ENCODE measurements at places on chromosomes 4 and X.

DNA sequence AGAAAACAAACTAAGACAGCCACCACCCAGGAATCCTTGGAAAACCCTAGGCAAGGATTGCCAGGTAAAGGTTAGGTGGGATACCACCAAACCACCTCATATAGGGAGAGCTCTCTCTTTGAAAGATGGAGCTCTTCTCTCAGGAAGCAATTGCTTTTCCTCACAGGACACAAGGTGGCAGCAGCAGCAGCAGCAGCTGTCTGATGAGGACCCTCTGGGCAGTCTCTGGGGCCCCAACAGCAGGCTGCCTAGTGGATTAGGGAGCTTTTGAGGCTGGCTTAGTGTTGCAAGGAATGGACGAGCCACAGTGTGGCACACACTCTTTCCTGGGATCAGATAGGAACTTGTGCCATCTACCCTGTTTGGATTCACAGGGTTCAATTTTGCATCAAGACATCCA, 41.4 kb upstream of the CHRDL1 start:
- H3K36me3 ChIP-seq, result no peaks in the 10 kb centered on the region
- H3K4me1 ChIP-seq, result no peaks in the 10 kb centered on the region
- H3K27ac ChIP-seq, result no peak overlapping the region
- no peak overlapping the region for H3K4me3 ChIP-seq

DNA sequence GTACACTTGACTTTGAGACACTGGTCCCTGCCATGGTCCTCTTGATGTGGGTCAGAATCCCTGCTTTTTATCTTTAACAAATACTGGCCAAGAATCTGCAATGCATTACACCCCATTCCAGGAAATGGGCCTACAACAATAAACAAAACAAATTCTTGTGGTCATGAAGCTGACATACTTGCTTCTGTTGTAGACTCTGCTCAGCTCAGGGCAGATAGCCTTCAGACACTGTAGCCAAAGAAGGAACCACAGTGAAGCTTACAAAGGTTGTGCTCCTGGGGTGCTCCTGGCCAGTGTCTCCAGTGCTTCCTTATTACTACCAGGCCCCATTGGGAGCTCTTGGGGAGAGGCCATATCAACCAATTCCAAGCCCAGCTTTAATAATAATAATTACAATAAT, 21.8 kb downstream of the KIAA1210 start:
- H3K4me1 ChIP-seq, result no peaks in the 10 kb centered on the region
- no peaks in the 10 kb centered on the region for H3K36me3 ChIP-seq
- peaks cover 6% of the 10 kb centered on the region for H3K27me3 ChIP-seq
- H3K4me3 ChIP-seq, result no peak overlapping the region

DNA sequence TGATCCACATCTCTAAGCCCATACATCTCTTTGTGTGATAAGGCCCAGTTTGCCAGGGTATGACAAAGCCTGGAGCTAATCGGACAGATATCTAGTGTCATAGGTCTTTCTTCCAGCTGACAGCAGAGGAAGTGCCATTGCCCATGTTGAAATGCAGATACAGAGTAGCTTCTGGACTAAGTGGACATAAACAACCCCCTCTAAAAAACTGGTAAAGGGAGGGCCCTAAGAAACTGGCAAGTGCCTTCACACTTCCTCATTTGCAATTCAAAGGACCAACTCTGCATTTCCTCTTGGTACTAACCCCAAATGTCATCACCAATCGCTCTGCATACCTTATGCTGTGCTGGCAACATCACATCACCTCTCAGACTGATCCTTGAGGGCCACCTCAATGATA, 20.8 kb downstream of the ARHGEF6 start:
- no peak for DNase-seq
- H3K4me3 ChIP-seq, result no peak overlapping the region
- no peaks in the 10 kb centered on the region for H3K4me1 ChIP-seq

DNA sequence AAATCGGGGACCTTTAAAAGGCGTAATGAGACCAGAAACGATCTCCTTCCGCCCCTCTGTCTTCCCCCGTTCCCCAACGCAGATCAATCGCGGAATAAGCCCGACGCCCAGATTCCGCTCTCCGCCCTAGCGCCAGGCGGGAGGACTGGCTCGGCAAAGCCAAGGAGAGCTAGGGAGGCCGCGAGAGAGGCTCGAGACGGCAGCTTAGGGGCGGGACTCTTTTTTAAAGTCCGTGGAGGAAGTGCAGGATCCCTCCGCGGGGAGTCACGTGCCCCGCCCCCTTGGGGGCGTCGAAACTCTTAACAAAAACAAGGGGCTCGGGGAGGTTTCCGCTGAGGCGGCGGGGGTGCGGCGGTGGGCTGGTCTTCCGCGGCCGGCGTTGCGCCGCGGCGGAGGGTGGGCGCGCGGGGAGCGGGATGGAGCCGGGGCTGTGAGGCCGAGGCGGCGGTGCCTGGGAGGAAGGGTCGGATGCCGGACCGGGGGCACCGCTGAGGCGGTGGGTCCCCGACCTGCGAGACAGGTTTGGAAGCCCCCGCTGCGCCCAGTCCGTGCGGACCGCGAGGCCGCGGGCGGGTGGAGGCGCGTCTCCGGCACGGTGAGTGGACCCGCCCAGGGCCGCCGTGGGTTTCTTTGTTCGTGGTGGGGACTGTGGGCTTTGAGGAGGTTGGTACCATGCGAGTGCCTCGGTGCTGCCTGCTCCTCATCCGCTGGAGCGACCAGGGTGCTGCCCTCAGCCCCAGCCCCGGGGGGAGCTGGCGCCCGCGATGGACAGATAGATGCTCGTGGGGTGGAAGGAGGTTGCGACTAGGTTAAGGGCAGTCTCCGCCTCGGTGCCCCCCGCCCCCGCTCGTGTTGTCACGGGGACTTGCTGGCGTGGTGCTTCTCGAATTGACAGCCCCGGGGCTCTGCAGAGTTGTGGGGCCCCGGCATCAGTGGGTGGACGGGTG, at the start of gene CCNG2:
Gene CCNG2, plus strand, starts transcription at position 296 of the 947 bp plus-strand sequence. CDS start 1,326 bp downstream, outside the sequence.
- peak; percentile 94 for DNase-seq
- H3K4me3 ChIP-seq, result peak within 1 kb of the TSS; percentile 92
- H3K27me3 ChIP-seq, result no peaks in the 10 kb centered on the region
- H3K27ac ChIP-seq, result peak within 1 kb of the TSS; percentile 97
- H3K4me1 ChIP-seq, result peaks cover 28% of the 10 kb centered on the region
- peaks cover 9% of the 10 kb centered on the region for H3K36me3 ChIP-seq

DNA sequence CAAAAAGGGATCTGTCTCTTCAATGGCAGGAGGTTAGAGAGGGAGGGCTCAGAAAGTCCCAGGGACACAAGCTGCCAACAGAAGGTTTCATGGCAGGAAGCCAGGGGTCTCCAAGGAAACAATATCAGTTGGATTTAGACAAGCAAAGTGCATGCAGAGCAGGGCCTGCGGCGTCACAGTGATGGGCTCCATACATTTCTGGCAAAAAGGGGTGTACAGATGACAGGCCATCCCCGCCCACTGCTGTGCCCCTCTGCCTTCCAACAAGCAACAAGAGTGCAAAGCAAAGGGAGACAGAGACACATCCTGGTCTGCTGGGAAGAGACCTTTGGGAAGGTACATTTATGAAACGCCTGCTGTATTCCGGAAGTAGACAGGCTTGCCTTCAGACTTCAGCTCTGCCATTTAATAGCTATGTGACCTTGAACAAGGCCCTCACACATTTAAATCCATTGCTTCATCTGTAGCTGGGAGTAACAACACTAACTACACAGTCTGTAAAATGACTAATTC, 121.2 kb downstream of the AFAP1 start:
- no peak overlapping the region for H3K4me3 ChIP-seq
- peak overlapping the region; percentile 38 for H3K27ac ChIP-seq
- no peak for DNase-seq
- H3K4me1 ChIP-seq, result peaks cover 68% of the 10 kb centered on the region
- H3K27me3 ChIP-seq, result no peaks in the 10 kb centered on the region

DNA sequence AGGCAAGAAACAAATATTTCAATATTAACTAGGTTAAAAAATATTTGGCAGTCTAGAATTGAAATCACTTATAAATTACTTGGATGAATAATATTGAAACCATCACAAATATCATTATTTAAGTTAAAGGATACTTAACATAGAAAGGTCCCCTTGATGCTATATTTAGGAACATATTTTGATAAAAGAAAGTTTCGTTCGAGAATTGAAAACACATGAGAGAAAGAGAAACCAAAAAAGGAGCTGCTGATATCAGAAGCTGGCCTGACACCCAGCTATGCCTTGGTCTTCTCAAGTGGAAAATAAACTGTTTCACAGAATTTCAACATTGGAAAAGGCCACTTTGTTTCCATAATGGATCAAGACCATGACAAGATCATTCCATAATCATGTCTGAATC, 762.4 kb downstream of the DMD start:
- H3K4me1 ChIP-seq, result no peaks in the 10 kb centered on the region
- no peak overlapping the region for H3K27ac ChIP-seq
- H3K36me3 ChIP-seq, result peaks cover 2% of the 10 kb centered on the region
- no peaks in the 10 kb centered on the region for H3K27me3 ChIP-seq
- DNase-seq, result no peak

- H3K4me1 ChIP-seq, result peaks cover 16% of the 10 kb centered on the region
- H3K36me3 ChIP-seq, result peaks cover 4% of the 10 kb centered on the region
- no peak overlapping the region for H3K4me3 ChIP-seq
- no peak overlapping the region for H3K27ac ChIP-seq
These were observed 29.5 kb downstream of the REELD1 start for GRCh38 chr4:146243883-146244277.

DNA sequence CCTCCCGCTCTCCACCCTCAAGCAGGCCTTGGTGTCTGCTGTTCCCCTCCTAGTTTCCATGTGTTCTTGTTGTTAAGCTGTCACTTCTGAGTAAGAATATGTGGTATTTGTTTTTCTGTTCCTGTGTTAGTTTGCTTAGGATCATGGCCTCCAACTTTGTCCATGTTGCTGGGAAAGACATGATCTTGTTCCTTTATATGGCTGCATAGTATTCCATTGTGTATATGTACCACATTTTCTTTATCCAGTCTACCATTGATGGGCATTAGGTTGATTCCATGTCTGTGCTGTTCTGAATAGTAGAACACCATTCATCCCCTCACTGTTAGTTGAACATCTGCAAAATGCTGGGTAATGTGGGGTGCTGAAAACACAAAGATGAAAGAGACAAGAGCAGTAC, 222.9 kb downstream of the PALLD start:
- H3K27ac ChIP-seq, result peak overlapping the region; percentile 39
- no peaks in the 10 kb centered on the region for H3K27me3 ChIP-seq
- peaks cover 81% of the 10 kb centered on the region for H3K4me1 ChIP-seq
- DNase-seq, result no peak

DNA sequence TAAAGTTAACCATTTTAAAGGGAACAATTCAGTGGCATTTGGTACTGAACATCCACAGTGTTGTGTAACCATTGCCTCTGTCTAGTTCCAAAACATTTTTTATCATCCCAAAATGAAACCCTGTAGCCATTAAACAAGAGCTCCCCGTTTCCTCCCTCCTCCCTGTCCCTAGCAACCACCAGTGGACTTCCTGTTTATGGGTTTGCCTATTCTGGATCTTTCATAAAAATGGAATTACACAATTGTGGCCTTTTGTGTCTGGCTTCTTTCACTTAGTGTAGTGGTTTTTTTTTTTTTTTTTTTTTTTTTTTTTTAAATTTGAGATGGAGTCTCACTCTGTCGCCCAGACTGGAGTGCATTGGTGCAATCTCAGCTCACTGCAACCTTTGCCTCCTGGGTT, 11.6 kb downstream of the RBMX2 start:
- H3K4me3 ChIP-seq, result no peak overlapping the region
- no peak for DNase-seq
- peaks cover 12% of the 10 kb centered on the region for H3K36me3 ChIP-seq

DNA sequence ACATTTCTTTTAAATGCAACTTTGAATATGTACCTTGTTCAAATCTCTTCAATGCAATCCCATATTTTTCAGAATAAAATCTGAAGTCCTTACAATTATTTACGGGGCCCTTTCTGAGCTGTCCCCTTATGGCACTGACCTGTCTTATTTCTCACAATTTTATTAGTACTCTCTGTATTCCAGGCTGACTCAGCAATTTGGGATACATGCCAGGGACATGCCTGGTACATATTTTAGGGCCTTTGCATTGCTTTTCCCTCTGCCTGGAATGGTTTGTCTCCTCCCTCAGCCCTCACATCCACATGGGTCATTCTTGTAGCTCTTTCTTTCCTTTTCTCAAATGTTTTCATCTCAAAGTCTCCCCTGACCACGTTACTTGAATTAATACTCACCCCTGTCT, 172.2 kb upstream of the TECRL start:
- no peaks in the 10 kb centered on the region for H3K36me3 ChIP-seq
- H3K4me1 ChIP-seq, result peaks cover 5% of the 10 kb centered on the region
- H3K27ac ChIP-seq, result peak overlapping the region; percentile 3
- H3K27me3 ChIP-seq, result peaks cover 7% of the 10 kb centered on the region
- DNase-seq, result no peak

GRCh38 chrX:66232296-66232695, 68.2 kb downstream of the HEPH start:
- DNase-seq, result no peak
- no peak overlapping the region for H3K4me3 ChIP-seq

All from chondrocyte (in vitro differentiated cells).